Daoy (cell line): ENCODE measurements at places on chromosomes 3 and 15. TPM values are rescaled to one million over a fixed set of nuclear protein-coding genes. Genes with fewer than 3 reads are reported as not detected.

DNA sequence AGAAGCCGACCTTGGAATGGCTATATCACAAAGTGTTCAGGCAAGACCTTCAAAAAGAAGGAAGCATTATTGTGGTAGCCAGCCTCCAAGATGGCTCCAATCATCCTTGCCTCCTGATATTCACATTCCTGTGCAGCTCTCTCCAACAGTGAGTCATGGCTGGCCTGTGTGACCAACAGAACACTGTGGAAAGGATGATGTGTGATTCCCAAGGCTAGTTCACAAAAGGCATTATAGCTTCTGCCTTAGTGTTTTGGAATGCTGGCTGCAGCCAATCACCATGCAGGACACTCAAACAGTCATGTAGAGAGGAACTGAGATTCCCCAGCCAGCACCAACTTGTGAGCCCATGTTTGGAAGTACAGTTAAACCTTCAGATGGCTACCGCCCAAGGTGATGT lies 102.6 kb downstream of the EFL1 start:
- peak; percentile 80 for DNase-seq

- no peak for DNase-seq
These were observed 19.4 kb downstream of the CA12 start for GRCh38 chr15:63362196-63362595.

- DNase-seq: no peak
These were observed 85.1 kb downstream of the MTHFS start for GRCh38 chr15:79811406-79812405.

DNA sequence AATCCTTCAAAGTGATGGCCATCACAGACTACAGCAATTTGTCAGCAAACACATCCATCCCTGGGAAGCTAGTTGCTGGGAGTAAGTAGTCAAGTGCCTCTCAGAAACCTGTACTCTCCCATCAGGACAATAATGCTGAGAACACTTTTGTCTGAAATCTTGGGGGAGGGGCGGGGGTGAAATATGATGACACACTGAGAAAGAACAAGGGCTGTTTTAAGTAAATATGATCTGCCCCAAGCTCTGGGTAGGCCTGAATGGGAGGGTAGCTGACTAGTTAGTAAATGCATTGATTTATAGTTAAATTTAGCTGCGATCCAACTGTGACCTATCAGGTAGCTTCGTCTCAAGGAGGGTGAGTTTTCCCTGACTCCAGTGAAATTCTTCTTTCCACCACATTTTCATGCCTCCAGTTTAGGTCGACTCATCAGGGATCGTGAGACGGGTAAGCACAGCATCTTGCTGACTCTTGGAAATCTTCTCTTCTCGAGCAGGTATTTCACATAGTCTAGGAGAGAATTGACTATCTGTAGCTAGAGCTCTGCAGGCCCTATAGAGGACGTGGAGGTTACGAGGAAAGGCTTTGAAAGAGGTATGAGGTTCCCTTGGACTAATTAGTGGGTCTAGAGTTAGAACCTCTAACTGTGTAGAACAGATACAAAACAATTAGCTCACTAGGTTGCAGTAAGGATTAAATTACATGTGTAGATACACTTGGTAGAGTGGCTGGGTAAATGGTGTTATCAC lies 213.4 kb upstream of the SLC2A2 start:
- no peak for DNase-seq

- DNase-seq: no peak
These were observed 15.0 kb upstream of the FYCO1 start for GRCh38 chr3:46010519-46011113.

DNA sequence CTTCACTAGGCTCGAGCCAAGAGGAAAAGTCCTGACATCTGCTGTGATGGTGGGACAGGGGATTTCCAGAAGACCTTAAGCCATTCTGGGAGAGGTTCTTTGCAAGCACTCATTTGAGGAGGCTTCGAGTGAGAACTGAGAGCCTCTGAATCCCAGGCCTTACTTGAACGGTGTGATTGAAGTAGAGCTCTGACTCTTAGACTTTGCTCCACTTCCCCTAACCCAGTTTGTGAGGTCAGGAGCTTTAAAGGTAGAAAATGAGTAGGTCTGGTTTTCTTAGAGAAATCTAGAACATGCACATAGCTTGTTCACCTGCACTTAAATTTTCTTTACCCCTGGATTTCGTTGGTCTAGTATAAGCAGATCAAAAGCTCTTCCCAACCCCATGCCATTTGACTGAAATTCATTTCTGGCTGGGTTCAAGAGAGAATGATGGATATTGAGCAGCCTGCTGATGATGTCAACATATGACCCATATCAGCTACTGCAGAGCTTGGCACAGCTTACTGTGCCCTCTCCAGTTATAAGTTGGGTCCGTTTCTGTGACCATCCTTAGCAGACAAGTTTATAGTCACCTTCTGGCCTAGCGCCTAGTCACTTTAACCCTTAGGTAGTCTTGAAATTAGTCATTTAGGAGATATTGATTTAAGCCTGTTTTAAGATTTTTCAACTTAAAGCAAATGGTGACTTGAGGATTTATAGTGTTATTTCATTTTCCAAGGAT lies 229.2 kb upstream of the CHRM5 start:
- no peak for DNase-seq

DNA sequence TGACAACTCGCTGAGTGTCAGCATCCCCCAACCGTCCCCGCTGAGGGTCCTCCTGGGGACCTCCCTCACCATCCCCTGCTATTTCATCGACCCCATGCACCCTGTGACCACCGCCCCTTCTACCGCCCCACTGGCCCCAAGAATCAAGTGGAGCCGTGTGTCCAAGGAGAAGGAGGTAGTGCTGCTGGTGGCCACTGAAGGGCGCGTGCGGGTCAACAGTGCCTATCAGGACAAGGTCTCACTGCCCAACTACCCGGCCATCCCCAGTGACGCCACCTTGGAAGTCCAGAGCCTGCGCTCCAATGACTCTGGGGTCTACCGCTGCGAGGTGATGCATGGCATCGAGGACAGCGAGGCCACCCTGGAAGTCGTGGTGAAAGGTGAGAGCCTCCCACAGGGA lies 35.4 kb downstream of the ACAN start:
- DNase-seq: no peak

- DNase-seq: peak; percentile 41
These were observed 9.3 kb downstream of the ARPP19 start for GRCh38 chr15:52559575-52559974.

DNA sequence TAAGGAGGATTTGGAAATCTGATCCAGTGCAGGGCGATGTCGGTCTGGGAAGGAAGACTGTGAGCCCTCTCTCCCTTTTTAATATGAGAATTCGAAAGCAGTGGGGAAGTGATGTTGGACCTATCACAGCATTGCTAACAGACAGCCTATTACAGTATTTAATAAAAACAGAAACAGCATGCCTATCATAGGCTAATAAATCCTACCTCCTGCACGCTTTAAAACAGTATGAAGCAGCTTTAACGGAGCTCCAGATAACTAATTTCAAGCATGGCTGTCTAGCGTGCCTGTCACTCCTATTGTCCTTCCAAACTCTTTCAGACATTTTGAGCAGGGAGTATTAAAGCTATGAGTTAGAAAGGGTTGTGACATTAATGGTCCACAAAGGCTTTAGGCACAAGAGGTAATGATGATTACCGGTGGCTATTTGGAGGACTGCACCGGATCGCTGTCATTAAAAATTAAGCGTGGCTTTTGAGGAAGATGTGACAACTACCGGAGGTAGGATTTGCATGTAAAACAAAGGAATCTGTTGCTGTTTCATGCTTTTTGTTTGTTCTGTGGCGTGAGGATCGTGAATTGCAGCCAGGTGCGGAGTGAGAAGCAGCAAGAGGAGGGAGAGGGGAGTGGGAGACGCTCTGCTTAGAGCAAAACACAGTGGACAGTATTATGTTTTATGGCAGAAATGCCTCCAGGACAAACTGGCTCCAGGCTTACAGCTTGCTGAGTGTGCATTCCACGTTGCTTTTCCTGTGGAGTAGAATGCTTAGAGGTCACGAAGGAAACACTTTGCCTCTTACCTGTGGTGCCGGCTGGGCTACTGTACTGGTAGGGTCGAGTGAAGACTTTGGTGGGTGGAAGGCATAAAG lies at the start of gene KCNMB2:
Gene KCNMB2, plus strand, starts transcription at position 226 of the 869 bp plus-strand sequence.
- peak; percentile 23 for DNase-seq

DNA sequence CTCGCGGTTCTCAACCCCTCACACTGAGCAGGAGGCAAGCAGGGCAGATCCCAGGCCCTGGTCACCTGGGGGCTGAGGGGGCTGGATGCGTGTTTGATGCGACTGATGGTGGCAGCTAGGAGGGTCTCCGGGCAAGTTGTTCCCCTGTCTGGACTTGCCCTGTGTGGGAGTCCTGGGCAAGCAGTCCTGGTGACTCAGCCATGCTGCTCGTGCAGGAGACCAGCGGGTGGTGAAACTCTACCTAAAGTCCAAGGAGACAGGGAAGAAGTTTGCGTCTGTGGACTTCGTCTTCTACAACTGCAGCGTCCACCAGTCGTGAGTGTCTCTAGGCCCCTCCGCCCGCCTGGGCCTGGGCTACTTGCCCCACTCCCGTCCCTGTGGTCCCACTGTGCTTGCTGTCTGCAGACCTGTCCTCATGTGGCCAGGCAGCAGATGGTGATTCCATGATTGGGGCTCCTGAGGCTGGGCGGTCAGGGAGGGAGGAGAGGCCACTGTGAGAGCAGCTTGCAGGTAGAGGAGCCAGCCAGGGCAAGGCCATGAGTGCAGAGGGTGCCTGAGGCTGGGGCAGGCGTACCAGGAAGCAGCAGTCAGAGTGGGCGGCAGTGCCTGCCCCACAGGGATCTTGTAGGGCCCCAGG lies 23.1 kb downstream of the PLXNA1 start:
- no peak for DNase-seq

DNA sequence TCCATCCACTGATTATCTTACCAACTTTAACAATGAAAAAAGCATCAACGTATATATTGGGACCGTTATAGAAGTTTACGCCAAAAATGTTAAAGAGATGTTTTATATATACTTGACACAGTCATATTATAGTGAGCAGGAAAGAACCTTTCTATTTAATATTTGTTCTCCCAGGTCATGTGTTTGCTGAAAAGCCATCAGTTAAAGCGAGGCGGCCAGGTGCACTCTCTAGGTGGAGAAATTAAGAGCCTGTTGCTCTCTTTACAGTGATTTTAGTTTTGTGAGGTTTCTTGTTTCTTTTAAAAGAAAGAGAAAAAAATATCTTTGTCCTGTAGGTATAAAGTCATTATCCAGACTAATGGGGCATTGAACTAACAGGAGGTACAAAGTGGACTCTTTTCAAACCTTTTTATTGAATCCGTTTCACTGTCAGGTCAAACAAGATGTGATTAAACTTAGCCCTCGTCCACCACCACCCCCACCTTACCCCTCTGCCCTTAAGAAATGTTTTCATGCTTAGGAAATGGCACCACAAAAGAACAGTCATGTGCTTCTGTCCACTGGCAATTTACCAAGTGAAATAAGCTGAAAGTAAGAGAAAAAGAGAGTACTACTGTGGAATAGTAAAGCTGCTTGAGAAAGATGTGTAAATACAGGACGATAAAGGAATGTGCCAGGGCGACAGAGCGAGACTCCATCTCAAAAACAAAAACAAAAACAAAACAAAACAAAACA lies 279.9 kb downstream of the PTPRG start:
- DNase-seq: no peak

- DNase-seq: no peak
These were observed 1.2 kb downstream of the CGNL1 start for GRCh38 chr15:57377478-57377847.

DNA sequence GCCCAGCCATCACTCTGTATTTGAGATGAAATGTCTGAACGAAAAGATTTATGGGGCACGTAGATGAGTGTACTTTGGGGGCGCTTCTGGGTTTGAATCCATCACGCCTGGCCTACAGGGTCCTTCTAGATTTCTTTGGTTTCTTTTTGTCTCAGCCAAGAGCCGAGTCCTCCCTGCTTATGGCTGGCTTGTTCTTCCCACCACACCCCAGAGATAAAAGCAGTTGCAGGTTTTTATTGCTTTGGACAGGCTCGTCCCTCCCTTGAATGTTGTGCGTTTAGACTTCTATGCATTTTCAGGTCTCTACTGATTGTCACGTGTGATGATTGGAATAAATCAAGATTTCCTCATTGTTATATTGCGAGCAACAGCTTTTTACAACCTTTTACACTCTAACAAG lies 104.8 kb upstream of the CHRNA7 start:
- no peak for DNase-seq

Gene KIF23
- 107 and 148 TPM in 2 replicates for total RNA-seq

Gene GOLGA8O
- not detected in 2 replicates for total RNA-seq

Gene GABPB1
- 75.3 and 91.7 TPM in 2 replicates for total RNA-seq

Gene REC114
- total RNA-seq: not detected in 2 replicates

Gene SYNPR
- total RNA-seq: not detected in 2 replicates

Gene ZSCAN2
- total RNA-seq: 6.4 and 9.9 TPM in 2 replicates

Gene SUSD5
- 2.3 and 5.9 TPM in 2 replicates for total RNA-seq

Gene PCBP4
- total RNA-seq: 23.9 and 37.0 TPM in 2 replicates

Gene CIDEC
- total RNA-seq: not detected in 2 replicates

Gene TRIM59
- total RNA-seq: 5.1 and 6.2 TPM in 2 replicates

Gene CFAP20DC
- 3.3 and 3.4 TPM in 2 replicates for total RNA-seq
